OCI-M1 (cell line): ENCODE measurements at places on chromosomes 13 and 19.

DNA sequence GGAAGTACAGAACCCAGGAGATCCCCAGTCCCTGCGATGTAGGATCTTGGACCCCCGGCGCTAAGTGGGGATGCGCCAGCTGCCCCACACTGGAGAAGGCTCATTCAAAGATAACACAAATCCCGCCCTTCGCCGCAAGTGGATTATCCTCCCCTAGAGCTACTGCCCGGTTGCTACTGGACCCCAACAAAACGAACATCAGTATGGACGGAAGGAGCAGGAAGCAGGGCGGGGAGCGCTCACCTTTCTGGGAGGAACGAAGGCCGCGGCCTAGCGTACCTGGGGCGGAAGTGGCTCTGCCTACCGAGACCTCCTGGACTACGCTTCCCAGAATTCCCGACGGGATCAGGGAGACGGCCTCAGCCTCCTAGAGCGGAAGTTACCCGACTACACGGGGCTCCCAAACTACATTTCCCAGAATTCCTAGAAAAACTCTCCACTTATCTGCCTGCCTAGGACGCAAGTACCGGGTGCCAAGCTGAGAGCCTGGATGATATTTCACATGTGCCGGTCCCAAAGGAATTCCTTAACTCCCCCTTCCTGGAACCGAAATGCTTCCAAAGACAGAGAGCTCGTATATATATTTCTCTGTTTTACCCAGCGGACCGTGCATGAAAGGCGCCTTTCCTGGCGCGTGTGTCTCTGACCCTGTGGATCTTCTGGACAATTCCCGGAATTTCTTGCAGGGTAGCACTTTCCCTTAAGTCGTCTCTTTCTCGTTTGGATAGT is at the start of gene ZNF112:
Gene ZNF112 (minus strand): TSS at position 298 of the 729 bp plus-strand sequence. CDS start 16,141 bp downstream, outside the sequence.
- peak; percentile 97 for DNase-seq

DNA sequence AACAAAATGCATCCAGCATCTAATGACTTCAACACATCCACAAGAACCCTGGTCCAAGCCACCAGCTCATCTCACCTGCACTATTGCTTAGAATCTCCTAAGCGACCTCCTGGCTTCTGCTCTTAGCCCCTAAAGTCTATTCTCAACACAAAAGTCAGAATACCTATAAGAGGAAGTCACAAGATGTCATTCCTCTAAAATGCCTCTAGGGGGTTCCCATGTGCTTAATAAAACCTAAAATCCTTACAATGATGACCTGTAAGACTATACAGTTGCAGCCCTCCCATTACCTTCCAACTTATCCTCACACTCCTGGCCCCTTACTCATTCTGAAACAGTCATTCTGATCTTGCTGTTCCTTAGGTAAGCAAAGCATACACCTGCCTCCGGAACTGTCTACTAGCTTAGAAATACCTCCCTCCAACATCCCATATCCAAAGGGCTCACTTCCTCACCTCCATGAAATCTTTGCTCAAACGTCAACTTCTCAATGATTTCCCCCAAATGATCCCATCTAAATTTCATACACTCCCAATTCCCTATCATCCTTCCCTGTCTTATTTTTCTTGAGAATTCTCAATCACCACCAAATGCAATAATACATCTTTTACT is 10.0 kb downstream of the ATP7B start:
- DNase-seq = peak; percentile 79

GRCh38 chr19:4402171-4403004 is at the start of gene CHAF1A:
TSS of gene CHAF1A (plus strand) at chr19:4402640. CDS start at chr19:4402763, 123 bp downstream.
- DNase-seq = peak; percentile 98

DNA sequence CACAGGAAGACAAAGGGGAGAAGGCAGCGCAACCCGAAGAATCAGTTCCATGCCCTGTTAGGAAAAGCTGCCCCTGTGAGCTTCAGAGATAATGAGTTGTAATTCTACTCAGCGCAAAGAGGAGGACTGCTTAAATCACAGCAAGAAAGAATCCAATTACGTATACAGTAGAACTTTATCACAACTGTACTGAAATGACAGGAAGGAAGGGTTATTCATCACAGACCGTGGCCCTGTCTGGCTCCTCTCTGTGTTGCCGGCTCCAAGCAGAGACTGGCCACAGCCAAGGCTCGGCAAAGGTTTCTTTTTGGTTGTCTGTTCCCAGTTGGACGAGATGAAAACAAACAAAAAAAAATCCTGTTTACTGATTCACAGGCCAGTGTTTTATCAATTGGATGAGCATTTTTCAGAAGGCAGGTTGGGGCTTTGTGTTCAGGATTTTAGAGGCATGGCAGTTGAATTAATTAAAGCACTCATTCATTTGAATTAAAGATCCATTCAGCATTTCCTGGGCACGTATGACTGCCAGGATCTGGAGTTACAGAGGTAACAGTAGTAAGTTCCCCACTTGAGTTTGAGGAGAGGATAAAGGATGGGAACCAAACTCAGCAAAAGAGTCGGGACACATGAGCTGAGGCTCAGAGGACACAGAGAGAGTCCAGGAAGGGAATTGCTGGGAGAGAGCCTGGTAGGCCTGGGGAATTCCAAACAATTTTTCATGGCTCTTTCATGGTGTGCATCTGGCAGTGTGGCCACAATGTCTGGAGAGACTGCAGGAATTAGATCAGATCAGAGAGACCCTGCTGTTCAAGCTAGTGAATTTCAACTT is 341.0 kb downstream of the DNAJC15 start:
- no peak for DNase-seq

GRCh38 chr13:48496271-48497161 is 36.4 kb downstream of the RCBTB2 start:
- no peak for DNase-seq
